Dermis blood vessel endothelial cell (primary cell): ENCODE measurements at places on chromosomes 6 and 20.
A peak's percentile ranks its signal among the peaks of the same experiment; 100 is the strongest.

GRCh38 chr6:46421939-46422338, 69.3 kb downstream of the RCAN2 start:
- no peak for DNase-seq

GRCh38 chr6:119226089-119226488, 123.5 kb downstream of the MAN1A1 start:
- DNase-seq = no peak

DNA sequence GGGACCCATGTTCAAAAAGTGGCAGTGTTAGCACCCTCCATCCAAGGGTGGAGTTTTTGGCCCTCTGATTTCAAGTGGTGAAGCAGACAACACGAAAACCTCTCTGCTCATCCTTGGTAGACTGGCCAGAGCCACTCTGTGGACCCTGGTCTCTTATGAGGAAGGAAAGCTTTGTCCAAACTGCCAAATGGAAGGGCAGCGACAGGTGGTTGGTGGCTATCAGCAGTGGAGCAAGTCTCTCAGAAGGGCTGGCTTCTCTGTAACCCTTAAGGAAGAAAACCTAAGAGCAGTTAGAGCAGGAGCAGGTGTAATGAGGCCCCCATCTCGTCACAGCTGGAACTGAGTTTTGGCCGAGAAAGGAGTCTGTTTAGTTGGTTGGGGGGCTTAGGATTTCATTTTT, 155.8 kb downstream of the SLC16A10 start:
- no peak for DNase-seq

DNA sequence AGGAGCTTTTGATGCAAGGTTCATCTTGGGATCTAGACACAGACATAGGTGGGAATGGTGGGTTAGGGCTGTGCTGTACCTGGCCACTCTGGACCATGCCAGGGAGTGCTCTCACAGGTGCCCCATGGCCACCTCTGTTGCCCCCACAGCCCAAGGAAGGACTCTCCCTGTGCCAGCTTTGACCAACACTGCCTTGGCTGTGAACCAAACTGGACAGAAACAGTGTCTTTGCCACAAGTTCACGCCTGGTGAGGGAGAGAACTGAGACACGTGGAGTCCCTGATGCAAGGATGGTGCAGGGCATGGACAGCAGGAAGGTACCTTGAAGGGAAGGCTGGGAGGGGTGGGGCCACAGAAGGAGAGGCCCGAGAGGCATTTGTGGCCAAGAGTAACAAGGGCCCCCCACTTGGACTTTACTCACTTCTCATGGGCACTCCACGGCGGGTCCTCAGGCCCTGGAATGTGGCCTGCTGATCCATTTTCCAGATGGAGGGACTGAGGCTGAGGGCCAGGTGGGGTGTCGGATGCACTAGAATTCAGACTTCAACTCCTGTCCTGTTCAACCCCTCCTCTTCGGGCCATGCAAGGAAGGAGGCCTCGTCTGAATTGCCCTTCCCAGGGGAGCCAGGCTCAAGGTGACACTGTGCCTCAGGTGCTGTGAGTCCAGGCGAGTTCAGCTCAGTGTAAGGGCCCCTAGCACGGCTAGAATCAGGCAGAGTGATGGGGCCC, 103.3 kb downstream of the YTHDF1 start:
- DNase-seq = no peak

DNA sequence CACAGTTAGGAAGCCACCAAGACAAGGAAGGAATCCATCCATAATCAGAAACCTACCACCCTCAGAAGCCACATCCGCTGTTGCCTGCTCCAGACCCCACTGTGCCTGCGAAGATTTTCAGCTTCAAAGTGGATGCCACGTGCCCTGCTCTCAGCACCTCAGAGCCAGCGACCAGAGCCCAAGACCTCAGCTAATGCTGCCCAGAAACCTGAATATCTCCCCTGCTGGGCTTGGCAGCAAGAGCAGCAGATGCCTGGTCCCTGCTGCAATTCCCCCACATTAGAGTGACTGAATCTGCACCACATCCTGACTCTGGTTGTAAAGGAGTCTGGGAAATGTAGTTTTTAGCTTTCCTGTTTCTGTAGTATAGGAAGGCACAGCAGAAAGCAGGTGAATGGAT, 10.7 kb upstream of the ULBP3 start:
- peak; percentile 6 for DNase-seq

GRCh38 chr20:15544742-15545141, 1028.5 kb downstream of the KIF16B start:
- DNase-seq = no peak

- DNase-seq = no peak
Measured at GRCh38 chr20:61749406-61750075, 316.1 kb downstream of the TAF4 start.

GRCh38 chr6:43740321-43740960, 29.6 kb upstream of the VEGFA start:
- DNase-seq = no peak

- no peak for DNase-seq
Measured at GRCh38 chr6:68044264-68044663, 590.8 kb upstream of the ADGRB3 start.

GRCh38 chr20:36273414-36274180, 32.5 kb upstream of the DLGAP4 start:
- DNase-seq = peak; percentile 61

GRCh38 chr6:82216549-82216948, 31.0 kb downstream of the IBTK start:
- no peak for DNase-seq

DNA sequence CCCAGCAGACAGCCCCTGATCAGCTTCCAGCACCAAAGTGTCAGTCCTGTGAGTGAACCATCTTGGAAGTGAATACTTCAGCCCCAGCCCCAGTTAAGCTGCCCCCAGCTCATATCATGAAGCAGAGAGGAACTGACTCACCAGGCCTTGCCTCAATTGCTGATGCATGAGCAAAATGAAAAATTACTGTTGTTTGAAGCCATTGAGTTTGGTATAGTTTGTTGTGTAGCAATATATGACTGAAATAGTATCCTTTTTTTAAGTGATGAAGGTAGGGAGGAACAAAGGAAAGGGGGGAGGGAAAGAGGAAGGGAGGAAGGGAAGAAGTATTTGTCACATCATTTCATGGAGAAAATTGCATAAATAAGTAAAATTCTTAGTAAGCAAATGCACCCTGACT, 266.4 kb downstream of the MAFB start:
- no peak for DNase-seq

- peak; percentile 81 for DNase-seq
Measured at GRCh38 chr20:45987108-45987780, 15.2 kb upstream of the ZNF335 start.

- no peak for DNase-seq
Measured at GRCh38 chr6:4986999-4987398, 16.8 kb downstream of the RPP40 start.

DNA sequence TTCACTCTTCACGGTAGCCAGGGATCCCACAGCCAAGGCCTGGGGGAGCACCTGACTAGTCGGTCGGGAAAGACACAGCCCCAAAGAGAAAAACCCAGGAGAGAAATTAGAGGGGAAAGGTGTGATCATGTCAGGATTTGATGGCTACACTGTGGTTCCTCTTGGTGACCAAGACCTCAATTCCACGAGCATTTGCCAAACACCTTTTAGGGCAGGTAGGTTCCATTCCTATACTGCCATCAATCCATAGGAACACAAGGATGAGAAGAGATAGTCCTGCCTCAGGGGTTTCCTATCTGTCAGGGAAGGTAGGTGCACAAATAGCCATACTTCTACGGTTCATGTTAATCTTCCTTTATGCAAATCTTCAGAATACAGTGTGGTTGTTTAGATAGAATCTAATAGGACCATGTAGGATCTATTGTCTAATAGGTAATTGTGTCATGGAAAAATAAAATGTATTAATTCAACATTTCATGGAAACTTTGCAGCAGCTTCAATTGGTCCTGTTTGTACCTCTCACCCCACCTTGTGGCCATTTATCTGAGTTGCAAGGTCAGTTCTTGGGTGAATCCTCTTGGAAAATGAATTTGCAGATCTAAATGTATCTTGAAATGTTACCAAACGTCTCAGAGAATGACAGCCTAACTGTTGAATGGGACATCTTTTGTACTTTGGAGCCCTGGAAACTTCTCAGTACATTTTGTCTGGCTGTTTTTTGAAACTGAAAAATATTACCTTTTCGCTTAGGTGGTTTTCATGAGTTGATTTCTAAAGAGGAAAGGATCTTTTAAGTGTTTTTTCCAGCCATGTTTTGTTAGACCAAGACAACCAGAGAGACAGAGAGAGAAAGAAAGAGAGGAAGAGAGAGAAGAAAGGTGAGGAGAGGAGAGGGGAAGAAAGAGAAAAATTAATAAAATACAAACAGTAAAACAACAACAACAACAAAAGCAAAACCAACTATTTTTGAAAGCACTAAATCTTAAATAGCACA, 33.7 kb upstream of the IYD start:
- DNase-seq = peak; percentile 87

GRCh38 chr6:329888-330691, 37.8 kb downstream of the DUSP22 start:
- no peak for DNase-seq

DNA sequence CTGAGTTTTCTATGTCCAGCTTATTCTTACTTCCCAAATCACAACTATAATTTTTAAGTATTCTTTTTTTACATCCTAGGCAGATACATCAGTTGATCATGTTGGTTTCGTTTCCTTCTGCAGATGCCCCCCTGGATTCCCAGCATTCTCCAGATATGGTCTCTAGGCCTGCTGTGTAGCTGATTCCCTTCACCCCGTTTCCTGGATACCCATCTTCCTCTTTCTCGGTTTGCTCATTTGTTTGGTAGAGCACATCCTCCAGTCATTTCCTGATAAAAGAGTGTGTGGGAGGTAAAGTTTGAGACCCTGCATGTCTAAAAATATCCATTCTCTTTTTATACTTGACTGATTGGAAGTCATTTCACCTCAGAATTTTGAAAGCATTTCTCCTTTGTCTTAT, 66.4 kb downstream of the ANKS1A start:
- peak; percentile 73 for DNase-seq

DNA sequence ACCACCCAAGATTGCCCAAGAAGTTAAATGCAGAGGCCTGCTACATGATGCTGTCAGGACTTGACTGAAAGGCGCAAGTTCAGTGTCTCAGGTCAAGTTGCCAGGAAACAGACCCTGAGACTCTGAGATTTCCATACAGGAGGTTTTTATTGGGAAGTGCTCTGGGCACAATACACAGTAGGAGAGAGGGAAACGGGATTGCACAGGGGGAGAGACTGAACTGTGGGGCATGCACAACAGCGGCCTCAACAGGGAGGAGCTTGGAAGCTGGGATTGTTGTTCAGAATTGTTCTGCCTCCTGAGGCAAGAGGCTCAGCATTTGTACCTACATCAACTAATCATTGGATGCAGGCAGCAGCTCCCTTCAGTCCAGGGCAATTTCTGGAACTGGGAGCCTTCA, 6.7 kb downstream of the STX11 start:
- DNase-seq = peak; percentile 53

- DNase-seq = peak; percentile 42
Measured at GRCh38 chr20:34437330-34437986, 74.4 kb downstream of the ITCH start.

- no peak for DNase-seq
Measured at GRCh38 chr6:154106251-154106650, 67.2 kb downstream of the OPRM1 start.

- DNase-seq = no peak
Measured at GRCh38 chr20:60138256-60139220, 180.3 kb downstream of the CDH26 start.

GRCh38 chr20:1777476-1777820, 117.8 kb upstream of the SIRPA start:
- no peak for DNase-seq

GRCh38 chr6:44569131-44569530, 181.6 kb downstream of the CDC5L start:
- DNase-seq = no peak

DNA sequence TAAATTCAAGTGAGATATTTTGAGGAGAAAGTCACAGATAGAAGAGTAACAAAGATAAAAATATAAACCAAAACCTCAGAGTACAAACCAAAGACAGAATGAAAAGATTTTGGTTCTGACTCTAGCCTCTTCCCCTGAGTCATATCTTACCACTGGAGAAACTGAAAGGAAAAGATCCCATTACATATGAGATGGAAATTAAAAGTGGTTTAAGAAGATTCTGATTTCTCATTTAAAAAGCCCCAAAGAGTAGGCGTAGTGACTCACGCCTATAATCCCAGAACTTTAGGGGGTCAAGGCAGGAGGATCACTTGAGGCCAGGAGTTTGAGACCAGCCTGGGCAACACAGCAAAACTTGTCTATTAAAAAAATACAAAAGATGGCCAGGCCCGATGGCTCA, 30.6 kb downstream of the SPINT4 start:
- DNase-seq = no peak

GRCh38 chr6:247351-247750, 44.9 kb upstream of the DUSP22 start:
- no peak for DNase-seq

- no peak for DNase-seq
Measured at GRCh38 chr20:8057871-8058270, 38.3 kb upstream of the TMX4 start.

GRCh38 chr20:18056174-18057100, 1.3 kb downstream of the OVOL2 start:
- peak; percentile 5 for DNase-seq

DNA sequence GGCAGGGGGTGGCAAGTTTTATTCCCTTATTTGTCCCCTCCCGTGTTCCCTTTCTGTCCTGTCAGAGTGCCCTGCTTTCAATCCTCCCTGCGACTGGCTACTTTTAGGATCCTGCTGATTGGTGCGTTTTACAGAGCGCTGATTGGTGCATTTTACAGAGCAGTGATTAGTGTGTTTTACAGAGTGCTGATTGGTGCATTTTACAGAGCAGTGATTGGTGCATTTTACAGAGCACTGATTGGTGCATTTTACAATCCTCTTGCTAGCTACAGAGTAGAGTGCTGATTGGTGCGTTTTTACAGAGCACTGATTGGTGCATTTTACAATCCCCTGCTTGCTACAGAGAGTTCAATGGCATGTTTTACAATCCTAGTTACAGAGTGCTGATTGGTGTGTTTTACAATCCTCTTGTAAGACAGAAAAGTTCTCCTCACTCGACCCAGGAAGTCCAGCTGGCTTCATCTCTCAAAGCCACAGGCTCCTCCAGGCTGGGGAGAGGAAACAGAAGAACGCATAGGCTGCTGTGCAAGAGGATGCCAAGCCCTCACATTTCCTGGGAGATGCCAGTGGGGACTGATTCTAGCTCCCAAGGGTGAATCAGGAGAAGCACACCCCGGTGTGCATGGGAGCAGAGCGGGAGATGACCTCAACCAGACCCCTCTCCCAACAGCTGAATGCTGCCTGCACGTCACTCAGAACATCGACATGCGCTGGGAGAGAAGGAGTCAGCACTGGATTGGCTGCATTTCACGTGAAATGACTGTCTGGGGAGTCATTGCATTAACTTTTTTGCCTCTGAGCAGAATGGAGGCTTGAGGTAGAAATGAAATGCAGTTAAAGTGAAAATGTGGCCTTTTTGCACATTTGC, 48.3 kb upstream of the SLC22A23 start:
- DNase-seq = no peak

GRCh38 chr6:37369321-37370201, 15.8 kb downstream of the RNF8 start:
- peak; percentile 60 for DNase-seq
